ENCODE measurements at places on chromosomes 5 and 9.

DNA sequence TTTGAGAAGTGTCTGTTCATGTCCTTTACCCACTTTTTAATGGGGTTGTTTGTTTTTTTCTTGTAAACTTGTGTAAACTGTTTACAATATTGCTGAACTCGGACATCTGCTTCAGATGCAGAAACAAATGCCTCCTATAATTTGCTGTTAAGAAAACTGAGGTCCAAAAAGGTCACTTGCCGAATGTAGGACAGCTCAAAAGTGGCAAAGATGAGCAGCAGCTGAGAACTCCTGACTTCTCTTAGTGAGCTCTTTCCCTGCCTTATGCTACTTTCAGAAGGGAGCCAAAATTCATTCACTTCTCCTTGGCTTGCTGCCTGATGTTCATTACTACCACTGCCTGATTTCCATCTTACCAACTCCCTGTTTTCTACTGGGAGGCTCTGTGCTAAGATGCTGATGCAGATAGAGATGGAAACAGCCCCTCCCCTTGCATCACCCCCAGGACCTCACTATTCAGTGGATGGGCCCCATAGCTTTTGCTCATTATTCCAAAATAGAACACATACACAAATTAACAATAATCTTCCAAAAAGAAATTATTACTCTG is 60.1 kb downstream of the SEMA6A start:
- no peak for DNase-seq

DNA sequence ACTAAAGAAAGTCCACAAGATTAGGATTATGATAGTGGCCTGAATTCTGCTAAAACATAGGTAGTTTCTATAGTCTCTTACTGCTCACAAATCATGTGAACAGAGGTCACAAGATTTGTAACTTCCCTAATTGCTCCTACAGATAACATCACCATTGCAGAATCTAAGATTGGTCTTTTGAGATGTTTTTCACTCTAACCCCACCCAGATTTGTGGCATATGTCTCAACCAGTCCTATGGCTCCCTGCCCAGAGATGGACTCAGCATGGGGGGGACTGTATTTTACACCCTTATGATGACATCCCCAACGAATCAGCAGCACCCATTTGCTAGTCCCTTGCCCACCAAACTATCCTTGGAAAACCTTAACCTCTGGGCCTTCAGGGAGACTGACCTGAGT is 1046.2 kb downstream of the CDH12 start:
- no peak for DNase-seq

- DNase-seq = no peak
These were observed 44.7 kb downstream of the GGTA1 start for GRCh38 chr9:121454972-121455371.

- peak; percentile 22 for DNase-seq
These were observed 182.2 kb upstream of the ANKRD55 start for GRCh38 chr5:56415356-56415765.

- no peak for DNase-seq
These were observed 85.5 kb downstream of the PALM2AKAP2 start for GRCh38 chr9:109865521-109865920.

DNA sequence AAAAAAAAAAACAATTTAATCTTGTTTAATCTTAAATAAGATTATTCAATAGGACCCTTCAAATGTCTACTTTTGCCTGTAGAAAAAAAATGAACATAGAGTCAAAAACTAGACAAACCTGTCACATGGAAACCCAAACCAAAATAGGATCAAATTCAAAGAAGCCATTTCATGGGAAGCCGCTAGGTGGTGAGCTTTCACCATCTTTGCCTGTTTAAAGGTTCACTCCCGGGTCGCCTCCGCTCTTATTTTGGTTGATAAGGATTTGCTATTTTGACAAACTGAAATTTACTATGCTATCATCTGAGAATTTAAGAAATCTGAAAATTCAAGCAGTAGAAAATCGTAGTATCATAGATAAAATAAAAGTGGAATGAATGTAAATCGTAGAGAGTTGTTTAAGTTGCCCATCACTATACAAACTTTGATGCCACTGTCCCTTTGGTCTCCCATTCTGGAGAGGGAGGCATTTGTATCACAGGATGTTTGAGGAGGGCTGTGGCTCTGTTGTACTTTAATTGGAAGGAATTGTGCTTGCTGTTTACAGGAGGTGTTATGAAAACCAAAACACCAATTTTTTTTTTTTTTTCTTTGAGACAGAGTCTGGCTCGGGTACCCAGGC is 43.5 kb upstream of the DNAH5 start:
- DNase-seq = peak; percentile 58

DNA sequence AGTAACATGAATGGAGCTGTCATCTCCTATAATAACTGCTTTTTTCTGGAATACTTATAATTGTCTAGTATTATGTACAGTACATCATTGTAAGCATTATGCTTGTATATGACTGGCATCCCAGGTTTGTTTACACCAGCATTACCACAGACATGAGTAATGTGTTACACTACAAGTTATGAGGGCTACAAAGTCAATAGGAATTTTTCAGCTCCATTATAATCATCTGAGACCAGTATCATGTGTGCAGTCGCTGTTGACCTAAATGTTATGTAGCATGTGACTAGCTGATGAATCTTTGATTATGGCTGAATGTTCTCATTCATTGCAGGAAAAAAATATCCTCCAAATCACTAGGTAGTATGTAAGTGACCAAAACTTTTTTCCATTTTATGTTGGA is 2.2 kb downstream of the ZCCHC9 start:
- DNase-seq = no peak
